ENCODE measurements at places on chromosomes 7 and 10.

- DNase-seq = peak; percentile 97
Measured at GRCh38 chr10:74924251-74924963, 98.0 kb downstream of the KAT6B start.

DNA sequence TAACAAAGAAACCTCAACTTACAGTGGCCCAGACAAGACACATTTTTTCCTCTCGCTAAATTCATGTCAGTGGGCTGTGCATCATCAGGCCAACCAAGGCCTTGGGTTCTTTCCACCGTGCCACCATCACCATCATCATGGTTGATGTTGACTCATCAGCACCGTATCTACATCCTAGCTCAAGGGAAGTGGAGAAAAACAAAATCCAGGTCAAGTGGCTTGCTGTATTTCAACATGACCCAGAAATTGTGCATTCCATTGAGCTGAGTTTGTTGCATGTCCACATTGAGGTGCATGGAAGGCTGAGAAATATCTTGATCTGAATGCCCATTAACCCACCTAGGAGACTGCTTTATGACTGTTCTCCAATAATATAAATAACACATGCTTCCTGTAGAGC is 312.4 kb upstream of the CDC14C start:
- DNase-seq = peak; percentile 7

- no peak for DNase-seq
Measured at GRCh38 chr10:72746426-72747363, 54.8 kb downstream of the MCU start.

GRCh38 chr10:116237970-116238369 is 35.0 kb downstream of the GFRA1 start:
- no peak for DNase-seq

DNA sequence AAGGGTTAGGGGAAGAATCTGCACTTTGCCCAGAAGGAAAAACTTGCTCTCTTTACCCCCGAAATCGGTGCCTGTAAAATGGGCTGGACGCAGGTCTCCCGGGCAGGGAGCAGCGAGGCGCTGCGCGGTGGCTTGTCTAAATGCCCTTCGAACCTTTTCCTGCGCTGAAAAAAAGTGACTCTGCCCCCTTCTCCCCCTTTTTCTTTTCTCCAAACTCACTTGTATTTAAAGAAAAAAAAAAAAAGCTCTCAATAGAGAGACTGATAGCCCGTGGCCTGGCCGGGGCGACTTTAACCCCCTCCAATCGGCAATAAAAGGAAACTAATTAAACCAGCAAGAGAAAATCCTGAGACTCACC is 286 bp downstream of the SP8 start:
- no peak for DNase-seq

DNA sequence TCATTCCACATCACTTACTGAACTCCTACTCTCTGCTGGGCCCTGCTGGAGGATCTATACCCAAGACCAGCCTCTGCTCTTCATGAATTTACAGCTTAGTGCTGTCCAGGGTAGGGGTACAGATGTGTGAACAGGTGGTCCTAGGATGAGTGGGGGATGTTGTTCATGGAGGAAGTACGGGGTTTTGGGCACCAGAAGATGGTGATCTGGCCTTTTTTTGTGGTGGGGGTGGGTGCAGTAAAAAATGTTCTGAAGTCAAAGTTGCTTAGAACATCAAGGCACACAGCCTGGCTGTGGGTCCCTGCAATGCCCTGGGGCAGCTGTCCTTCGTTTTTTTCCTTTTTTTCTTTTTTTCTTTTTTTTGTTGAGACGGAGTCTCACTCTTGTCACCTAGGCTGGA is 34.2 kb upstream of the GNA12 start:
- DNase-seq = no peak

GRCh38 chr7:114372619-114373018 is 42.0 kb upstream of the FOXP2 start:
- DNase-seq = no peak

DNA sequence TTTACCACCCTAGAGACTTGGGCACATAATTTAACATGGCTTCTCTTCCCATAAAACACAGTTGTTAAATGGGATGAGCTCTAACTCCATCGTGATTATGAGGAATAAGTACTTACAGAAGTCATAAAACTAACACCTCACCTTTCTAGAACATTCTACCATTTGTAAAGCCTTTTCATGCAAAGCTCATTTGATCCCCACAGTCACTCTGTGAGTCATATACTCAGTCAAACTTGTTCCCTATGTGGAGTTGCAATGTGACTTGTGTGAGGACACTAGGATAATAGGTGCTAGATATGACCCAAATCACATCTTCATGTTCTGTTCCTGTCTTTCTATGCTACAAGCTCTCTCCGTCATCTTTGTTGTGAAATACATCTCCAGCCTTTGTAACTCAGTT is 371.7 kb downstream of the WDR11 start:
- DNase-seq = no peak

- no peak for DNase-seq
Measured at GRCh38 chr10:11927746-11928145, 104.6 kb downstream of the PROSER2 start.

DNA sequence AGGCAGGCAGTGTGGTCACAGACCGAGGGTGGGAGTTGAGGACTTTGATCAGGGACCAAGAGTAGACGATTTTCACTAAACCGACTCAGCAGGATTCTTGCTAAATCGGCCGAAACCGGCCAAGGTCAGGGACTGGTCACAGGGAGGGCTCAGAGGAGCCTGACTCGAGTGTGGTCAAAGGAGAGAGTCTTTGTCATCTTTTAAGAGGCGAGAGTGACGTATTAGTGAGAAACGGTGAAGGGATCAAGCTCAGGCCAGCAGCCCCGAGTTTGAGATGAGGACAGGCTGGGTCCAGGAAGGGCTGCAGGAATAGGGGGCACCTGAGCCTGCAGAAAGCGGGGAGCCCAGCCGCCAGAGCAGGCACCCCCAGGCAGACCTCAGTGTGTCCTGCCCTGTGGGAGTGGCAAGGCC is 41.6 kb upstream of the FAM20C start:
- peak; percentile 15 for DNase-seq
